ENCODE measurements at places on chromosomes 3 and 15.
A peak's percentile ranks its signal among the peaks of the same experiment; 100 is the strongest.

- no peak for DNase-seq
These were observed 49.2 kb upstream of the P3H2 start for GRCh38 chr3:190169877-190170276.

- peak; percentile 99 for DNase-seq
These were observed 348.0 kb upstream of the DPPA4 start for GRCh38 chr3:109685084-109686079.

DNA sequence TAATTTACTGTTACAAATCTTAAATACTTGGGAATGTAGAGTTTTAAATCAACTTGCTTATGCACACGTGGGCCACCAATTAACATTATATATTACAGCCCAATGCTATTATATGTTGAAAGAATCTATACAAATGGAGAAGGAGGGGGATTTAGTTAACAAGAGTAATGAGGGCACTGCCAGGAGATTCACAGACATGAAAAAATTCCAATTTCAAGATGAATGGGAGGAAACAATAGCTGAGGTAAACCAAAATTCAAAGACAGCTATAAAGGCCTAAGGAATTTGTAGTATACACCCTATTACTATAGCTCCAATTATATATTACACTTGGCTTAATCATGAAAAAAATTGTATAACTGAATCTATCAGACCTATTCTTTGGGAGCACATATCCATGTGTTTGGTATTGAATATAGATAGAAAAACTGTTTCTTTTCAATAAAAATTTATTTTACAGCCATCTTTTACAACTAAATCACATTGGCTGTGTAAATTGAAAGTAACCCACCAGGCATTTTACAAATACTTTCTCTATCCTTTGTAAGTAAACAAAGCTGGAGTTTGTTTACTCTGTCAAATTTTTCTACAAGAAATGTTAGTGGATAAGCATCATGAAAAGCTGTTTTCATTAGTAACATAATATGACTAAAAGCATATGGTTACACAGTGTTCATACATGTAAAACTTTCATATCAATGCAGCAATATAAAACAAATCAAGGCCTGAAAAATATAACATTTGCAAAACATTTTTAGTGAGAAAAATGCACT lies 1045.8 kb downstream of the ROBO1 start:
- DNase-seq: no peak

DNA sequence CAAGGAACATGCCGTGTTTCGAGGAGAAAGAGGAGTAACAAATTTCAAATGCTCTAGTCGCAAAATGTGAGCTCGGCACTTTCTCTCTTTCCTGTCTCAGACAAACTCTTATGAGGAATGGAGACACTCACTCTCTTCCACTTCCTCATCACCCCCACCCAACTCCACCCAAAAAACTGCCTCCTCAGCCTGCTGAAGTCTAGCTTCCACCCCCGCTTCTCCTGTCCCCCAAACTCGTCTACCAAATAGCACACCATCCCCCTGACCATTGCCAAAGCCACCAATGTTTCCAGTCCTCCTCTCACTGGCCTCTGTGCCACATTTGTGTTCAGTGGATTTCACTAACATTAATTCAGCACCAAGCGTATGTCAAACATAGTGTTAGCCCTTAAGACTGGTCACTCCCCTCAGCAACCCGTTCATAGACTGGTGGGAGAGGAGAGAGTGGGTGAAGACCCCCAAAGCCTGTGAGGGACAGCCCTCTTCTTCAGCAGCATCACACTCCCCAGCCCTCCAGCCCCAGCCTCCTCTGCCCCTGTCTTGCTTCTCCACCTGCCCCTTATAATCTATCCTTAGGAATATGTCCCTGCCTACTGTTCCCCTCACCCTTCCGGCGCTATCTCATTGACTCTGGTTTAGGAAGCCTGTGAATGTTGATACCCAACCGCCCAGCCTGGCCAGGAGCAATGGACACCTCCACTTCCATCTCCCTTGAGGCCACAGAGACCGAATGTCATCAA lies 77.3 kb downstream of the FAM174B start:
- no peak for DNase-seq

DNA sequence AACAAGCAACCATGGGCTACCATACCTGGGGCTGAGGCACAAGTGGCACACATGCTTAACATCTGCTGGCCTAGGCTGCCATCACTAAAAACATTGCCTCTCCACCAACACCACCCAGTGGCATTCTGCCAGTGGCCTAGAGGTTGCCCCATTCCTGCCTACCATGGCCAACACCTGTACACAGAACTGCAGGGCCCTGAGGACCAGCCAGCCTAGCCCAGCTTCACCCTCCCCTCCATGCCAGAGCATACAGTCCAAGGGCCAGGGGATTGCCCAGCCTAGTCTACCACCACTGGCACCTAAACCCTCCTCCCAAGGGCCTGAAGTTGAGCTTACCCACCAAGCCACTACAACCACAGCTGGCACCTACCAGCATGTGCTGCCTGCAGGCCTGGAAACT lies 35.3 kb downstream of the NEK10 start:
- no peak for DNase-seq

DNA sequence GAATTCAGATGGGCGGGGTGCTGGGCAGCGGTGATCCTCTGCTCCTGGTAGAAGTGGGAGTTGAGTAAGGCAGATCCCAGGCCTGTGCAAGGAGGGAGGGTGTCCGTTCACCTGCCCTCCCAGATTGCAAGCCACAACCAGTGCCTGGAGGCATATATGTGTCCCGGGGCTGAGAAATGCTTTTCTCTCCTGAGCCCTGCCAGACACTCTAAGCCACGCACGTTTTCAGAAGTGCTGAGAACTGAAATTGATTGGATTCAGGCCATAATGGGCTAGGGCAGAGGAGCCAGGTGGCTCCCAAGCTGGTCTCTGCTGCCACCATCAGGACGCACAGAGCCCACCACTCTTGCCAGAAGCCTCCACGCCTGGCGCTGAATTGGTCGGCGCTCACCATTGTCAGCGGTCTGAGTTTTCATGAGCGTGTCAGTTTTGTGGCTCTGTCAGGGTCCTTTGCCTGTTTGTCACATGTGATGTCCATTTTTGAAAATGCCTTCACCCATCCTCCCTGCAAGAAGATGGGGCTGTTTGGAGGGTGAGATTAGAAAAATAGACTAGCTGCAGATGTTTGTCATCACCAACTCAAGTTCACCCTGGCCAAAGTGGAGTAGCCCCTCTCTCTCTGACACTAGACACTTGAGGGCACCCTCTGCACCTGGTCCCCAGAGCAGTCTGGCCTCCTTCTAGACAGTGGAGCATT lies 15.4 kb upstream of the BFSP2 start:
- DNase-seq: peak; percentile 44

- DNase-seq: peak; percentile 67
These were observed 81.7 kb downstream of the MSL2 start for GRCh38 chr3:136114421-136114820.

Data from amniotic epithelial cell (primary cell).